Mammary epithelial cell (primary cell): ENCODE measurements at places on chromosomes 1 and 21. TPM values are rescaled to one million over a fixed set of nuclear protein-coding genes. Genes with fewer than 3 reads are reported as not detected.

The RNASEL gene
- 2.5 and 3.0 TPM in 2 replicates for total RNA-seq

The DNAJC28 gene
- total RNA-seq = 0.69 and 1.2 TPM in 2 replicates

The OR2T11 gene
- not detected in 2 replicates for total RNA-seq

The NTRK1 gene
- not detected in 2 replicates for total RNA-seq

The SPRR5 gene
- total RNA-seq = not detected

The CRYBG2 gene
- 11.0 and 11.8 TPM in 2 replicates for total RNA-seq

The VN1R5 gene
- total RNA-seq = not detected

The RNU1-4 gene
- total RNA-seq = 1,042 and 1,398 TPM in 2 replicates

The AMPD1 gene
- not detected in 2 replicates for total RNA-seq

The LRRC71 gene
- not detected in 2 replicates for total RNA-seq

The CNKSR1 gene
- 38.2 and 41.6 TPM in 2 replicates for total RNA-seq
